Midbrain (tissue), 1 donor: ENCODE measurements at places on chromosomes 5 and 9.

- DNase-seq, result no peak
These were observed 11.2 kb downstream of the CDHR2 start for GRCh38 chr5:176560364-176560763.

- DNase-seq, result no peak
These were observed 24.2 kb upstream of the MYORG start for GRCh38 chr9:34400686-34401602.

DNA sequence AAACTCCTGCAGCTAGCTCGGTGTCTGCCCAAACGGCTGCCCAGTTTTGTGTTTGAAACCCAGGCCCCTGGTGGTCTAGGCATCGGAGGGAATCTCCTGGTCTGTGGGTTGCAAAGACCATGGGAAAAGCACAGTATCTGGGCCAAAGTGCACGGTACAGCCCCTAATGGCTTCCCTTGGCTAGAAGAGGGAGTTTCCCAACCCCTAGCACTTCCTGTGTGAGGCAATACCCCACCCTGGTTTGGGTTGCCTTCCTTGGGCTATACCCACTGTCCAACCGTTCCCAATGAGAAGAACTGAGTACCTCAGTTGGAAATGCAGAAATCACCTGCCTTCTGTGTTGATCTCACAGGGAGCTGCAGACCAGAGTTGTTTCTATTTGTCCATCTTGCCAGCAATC is 41.8 kb downstream of the CAVIN4 start:
- DNase-seq, result no peak

DNA sequence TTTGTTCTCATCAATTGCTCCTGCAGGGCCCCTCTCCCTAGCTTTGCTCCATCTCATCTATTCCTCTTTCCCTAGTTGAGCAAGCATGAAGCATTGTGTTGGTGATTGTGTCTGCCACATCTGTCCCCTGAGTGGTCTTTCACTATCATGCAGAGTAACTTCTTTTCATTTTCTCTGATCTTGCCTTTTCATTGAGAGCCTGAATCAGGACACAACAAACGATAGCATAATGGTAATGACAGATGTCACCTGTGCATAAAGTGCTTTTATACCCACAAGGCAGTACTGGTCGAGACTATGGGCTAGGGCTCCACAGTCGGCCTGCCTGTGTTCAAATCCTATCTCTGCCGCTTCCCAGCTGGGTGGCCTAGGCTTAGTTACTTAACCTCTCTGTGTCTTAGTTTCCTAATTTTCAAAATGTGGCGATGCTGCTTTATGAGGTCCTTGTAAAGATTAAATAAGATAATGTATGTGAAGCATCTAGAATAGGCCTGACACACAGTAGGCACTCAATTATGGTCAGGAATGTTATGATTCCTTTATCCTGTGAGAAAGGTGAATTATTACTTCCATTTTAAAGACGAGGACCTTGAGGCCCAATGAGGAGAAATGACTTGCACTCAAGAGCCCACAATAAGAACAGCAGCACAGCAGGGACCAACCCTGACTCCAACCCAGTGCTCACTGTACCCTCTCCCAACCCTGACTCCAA is 137.1 kb upstream of the ZNF618 start:
- no peak for DNase-seq

DNA sequence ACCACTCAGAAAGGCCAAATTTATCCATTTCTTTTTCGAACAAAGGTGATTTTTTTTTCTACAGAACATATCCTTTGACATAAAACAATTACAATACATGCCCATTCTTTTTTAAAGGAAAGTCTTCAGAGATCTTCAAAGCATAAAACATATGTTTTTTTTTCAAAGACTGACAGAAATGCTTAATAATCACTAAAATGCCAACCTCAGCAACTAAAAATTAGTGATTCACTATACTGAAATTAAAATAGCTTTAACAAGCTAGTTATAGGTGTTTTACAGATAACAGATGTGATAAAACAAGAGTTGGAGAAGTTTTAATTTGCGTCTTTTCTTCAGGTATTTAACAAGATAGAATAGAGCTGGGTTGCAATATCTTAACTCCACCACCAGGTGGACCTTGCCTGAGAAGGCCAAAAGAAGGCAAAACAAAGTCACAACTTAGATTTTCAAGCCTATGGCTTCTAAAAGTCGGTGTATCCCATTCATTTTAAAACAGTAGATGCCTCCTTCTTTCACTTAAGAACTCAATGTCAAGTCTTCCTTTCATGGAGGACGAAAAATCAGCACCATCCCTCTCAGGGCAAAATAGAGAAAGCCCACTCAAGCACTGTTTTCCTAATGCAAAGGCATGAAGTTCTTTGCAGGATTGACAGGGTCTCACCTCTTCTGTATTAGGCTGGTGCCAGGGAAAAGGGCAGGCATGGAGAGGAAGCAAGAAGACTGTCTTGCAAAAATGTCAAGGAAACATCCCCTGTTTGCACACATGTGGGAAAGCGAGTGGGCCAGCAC is 31.1 kb upstream of the CPLX2 start:
- no peak for DNase-seq

- no peak for DNase-seq
These were observed 33.9 kb downstream of the SLC24A2 start for GRCh38 chr9:19754921-19755320.

DNA sequence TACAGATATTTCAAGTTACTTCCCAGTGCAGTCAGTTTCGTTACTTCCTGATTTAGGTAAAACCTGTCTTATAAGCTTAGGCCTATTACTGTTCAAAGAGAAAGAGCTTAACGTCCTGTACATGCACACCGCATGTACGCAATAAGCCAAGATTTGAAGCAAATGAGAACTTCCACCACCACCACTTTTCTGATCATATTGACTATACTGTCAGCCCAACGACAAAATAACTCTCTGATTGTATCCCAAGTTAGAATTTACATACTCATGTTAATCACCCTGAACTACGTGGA is 5.1 kb downstream of the NFIB start:
- DNase-seq, result no peak

GRCh38 chr9:27460226-27461023 is 63.7 kb upstream of the IFNK start:
- DNase-seq, result no peak

- DNase-seq, result no peak
These were observed 56.1 kb upstream of the ZNF300 start for GRCh38 chr5:150960791-150961396.

GRCh38 chr5:77316871-77317661 is 106.6 kb downstream of the PDE8B start:
- DNase-seq, result no peak

GRCh38 chr5:112005623-112005930 is 248.6 kb upstream of the NREP start:
- DNase-seq, result no peak

GRCh38 chr9:117678871-117679270 is 25.3 kb upstream of the TLR4 start:
- no peak for DNase-seq

DNA sequence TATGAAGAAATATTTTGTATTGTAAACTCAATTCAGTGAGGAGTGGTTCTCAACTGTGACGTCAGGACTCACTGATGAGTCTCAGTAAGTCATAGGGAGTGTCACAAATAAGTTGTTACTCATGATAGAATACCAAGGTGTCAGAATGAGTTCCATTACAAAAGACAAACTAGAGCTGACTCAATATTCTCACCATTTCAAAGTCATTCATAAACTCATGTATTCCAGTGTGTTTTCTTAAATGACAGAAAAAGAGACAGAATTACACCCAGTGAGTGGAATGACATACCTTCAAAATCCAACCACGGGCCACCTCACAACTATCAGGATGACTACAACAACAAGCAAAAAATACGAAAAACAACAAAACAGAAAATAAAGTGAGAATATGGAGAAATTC is 321.5 kb downstream of the ENC1 start:
- no peak for DNase-seq

- no peak for DNase-seq
These were observed 237.4 kb upstream of the WWC1 start for GRCh38 chr5:168054091-168054490.

GRCh38 chr9:131867611-131868192 is 127.8 kb upstream of the RAPGEF1 start:
- peak; percentile 27 for DNase-seq

- DNase-seq, result no peak
These were observed 240.3 kb downstream of the TLE4 start for GRCh38 chr9:79812099-79812498.

GRCh38 chr5:142808878-142809598 is 38.9 kb downstream of the ARHGAP26 start:
- DNase-seq, result no peak

DNA sequence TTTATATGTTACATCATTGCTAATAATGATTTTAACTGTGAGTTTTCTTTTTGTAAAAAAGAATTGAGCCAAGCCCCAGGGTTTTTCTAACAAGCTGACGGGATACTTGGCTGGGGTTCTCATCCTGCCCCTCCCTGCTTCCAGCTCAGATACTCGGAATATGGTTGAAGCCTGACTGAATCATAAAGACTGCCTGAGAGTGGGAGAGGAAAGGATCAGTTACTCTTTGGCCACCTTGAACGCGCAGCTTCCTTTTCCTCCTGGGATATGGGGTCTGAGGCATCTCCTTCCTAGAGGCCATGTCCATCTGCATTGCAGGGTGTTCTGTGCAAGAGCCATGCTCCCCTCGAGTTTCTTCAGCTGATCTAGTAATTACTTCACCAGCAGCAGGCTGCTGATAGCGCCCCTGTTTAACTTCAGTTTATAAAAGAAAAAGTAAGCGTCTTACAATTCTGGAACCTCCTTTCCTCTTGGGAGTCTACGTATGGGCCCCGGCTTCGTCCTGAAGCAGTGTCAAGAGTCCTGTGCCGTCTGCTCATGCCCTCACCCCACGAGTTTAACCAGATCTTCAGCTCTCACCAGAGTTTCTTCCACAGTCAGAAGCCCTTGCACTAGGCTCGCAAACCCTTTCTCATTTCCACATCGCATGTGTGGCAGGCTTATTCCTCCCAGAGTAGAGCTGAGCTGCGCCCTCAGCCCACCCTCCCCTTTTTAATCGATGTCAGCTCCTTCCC is 130.0 kb downstream of the MVB12B start:
- no peak for DNase-seq

GRCh38 chr5:73673161-73673591 is 47.2 kb downstream of the ARHGEF28 start:
- DNase-seq, result no peak

DNA sequence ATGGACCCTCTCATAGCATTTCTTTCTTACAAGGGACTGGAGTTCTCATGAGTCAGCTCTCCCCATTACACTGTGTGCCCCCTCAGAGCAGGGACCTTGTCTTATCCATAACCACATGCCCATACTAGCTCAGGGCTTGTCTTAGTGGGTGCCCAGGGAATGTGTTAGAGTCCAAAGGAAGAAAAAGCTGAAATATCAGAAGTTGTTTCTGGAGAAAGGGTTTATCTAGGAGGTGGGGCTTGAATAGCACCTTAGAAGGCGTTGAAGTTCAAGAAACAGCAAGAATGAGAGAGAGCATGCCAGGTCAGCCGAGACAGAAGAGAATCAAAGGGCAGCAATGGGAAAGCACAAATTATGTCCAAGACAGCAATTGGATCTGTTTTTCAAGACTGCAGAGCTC is 109.4 kb downstream of the TTLL11 start:
- no peak for DNase-seq

DNA sequence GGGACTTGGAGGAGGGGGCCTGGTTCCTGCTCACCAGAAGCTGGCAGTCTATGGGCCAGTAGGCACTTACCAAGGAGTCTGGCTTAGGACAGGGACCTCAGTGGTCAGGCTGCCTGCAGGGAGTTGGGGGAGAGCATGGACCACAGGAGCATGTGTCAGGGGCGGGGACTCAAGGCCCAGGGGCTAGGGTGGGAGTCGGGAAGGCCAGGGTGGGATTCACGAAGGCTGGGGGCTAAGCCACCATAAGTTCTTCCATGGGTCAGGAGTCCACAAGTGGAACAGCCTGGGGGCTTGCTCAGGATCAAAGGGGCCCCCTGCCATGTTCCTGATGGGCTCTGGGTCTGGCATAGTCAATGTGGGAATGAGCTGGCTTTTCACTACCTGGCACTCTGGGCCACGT is 11.5 kb upstream of the SLC25A48 start:
- no peak for DNase-seq

- no peak for DNase-seq
These were observed 16.1 kb upstream of the COL5A1 start for GRCh38 chr9:134625361-134626068.

DNA sequence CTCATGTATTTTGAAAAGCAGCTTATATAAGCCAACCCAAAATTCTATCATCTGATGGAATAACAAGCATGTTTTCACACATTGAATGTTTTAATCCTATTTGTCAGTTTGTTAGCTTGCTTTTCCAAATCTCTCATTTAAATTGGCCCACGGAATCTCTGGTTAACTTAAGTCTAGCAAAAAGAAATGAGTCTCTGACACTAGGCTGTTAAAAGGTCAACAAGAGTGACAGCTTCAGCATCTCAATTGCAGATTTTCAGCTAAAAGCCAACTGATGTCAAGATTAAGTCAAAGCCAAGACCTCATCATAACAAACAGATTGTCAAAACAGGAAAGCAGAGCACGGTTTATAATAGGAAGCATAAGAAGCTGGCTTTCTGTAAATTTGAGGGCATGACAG is 49.4 kb upstream of the CDH9 start:
- no peak for DNase-seq

- DNase-seq, result no peak
These were observed 55.2 kb downstream of the NEURL1B start for GRCh38 chr5:172696171-172696849.

- no peak for DNase-seq
These were observed 106.4 kb upstream of the DHFR start for GRCh38 chr5:80761176-80761575.

- peak; percentile 43 for DNase-seq
These were observed 50.2 kb upstream of the DAB2IP start for GRCh38 chr9:121601194-121601593.

DNA sequence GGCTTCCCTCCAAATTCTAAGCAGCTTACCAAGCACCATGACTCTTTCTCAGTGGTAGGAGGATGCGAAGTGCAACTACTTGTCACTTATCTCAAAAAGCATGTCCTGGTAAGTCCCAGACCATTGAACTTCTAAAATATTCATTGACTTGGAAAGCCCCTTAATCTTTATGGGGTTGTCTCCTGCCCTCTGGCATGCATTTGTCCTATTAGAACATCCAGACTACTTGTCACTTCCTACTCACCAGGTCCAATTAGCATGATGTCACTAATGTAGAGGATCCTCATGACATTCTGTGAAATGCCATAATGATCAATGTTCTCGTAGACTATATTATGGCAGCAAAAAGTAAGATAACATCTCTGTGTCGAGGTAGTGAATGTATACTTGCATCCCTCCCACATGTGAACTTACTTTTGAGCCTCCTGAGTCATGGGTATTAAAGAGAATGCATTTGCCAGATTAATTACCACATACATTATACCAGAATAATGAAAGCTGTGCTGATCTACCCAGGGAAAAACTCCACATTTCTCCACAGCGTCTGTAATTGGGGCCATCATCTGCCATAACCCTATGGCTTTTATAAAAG is 63.5 kb upstream of the RAD23B start:
- DNase-seq, result no peak

- DNase-seq, result no peak
These were observed 25.0 kb downstream of the SH3TC2 start for GRCh38 chr5:149037817-149038216.

GRCh38 chr9:9045572-9045971 is 1246.0 kb upstream of the DMAC1 start:
- no peak for DNase-seq
